ENCODE measurements at places on chromosomes 5 and 9.

DNA sequence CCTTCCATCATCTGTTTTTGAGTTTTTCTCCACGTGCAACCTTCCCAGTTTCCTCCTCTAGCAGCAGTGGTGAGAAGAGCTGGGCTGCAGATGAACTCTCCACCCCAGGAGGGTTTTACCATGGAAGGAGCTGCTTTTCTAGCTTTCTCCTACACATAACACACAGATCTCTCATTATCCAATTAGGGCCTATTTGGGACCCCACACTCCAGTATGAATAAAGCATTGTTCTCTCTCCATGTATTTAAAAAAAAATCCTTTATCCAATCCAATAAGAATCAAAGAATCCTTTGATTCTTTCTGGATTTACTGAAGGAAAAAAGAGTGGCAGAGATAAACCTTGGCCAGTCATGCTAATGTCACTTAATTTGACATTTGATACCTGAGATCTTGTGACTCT lies 31.6 kb upstream of the NAA35 start:
- no peak for DNase-seq

- DNase-seq: peak; percentile 50
These were observed 34.5 kb upstream of the SPARC start for GRCh38 chr5:151721087-151721646.

DNA sequence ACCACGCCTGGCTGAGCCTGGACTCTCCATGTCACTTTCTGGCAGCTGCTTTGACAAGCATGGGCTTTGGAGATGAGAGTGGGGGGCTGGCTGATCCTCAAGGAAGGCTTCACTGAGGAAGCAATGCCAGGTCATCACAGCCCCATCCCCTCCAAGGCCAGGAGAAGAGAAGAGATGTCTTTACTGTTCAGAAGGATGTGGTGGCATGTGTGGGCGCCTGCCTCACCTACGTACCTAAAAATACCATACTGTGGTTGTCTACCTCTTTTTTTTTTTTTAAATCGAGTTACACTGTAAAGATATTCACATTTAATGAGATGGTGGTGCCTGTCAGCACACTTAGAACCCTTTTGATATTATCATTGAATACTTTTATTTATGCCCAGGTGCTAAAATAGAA lies 26.4 kb upstream of the CTNNA1 start:
- no peak for DNase-seq

DNA sequence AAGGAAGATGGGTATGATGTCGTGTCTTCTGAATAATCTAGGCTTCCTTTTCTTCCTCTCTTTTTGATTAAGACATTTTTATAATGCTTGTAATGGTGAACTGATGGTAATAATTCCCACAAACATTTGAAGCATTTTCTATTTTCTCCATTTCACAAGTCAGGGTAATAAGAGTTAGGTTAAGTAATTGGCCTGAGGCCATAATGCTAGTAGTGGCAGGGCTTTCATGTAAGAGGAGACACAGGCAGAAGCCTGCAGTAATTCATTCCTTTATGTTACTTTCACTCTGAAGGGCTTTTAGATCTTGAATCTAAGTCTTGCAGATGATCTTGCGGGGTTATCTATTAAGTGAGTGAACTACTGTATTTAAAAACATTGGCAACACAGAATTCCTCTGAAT lies 374.9 kb downstream of the MAT2B start:
- no peak for DNase-seq

- no peak for DNase-seq
These were observed 9.1 kb downstream of the MAMDC2 start for GRCh38 chr9:70052768-70053167.

GRCh38 chr5:120740989-120741388 lies 276.9 kb downstream of the PRR16 start:
- DNase-seq: no peak

- no peak for DNase-seq
These were observed 25.0 kb downstream of the SGTB start for GRCh38 chr5:65696892-65697291.

DNA sequence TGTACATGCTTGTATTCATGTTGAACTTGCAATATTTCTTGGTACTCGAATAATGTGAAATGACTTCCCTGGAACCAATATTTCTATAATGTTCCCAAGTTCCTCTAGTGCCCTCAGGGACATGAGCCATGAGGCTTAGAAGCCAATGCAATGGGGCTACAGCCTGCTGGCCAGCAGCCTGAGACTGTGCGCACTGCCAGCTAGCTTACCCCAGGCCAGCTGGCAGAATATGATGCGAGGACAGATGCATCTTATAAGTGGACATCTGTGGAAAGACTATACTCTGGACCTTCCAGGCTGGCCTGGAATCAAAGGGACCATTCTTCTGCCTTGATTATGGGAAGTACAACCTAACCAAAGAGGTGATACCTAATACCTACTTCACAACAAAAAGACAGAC lies 1862.0 kb upstream of the ACO1 start:
- no peak for DNase-seq

GRCh38 chr5:15065091-15065490 lies 193.5 kb upstream of the ANKH start:
- no peak for DNase-seq

DNA sequence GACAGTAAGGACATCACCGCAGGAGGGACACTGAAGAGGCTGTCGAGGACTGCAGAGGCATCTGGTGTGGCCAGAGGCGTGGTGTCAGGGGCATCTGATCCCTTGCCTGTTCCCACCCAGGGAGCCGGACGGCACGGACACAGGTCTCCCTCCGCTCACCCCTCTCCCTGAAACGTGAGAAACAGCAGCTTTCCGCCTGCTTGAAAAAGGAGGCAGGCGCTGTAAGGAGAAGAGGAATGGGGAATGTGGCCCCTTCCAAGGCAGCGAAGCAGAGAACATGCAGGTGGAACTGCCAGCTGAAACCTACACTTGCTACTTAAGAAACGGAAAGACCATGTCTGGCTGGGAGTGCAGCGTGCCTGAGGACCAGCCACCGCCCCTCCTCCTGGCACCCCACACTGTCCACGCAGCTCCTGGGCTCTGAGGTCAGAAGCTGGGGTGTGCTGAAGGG lies 176.2 kb downstream of the GAPVD1 start:
- DNase-seq: no peak

DNA sequence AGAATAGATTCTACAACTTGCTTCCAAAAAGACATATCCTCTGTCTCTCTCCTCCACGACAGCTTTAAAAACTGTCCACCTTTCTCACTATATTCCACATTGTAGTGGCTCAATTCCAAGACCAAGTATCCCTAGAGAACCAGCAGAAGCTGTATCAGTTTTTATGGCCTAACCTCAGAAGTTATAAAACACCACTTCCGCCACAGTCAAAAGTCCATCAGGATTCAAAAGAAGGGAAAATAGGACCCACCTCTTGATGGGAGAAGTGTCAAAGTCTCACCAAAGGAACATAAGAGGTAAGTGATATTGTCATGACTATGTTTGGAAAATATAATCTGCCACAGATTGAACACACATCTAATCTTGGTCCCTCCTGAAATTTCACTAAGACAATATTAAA lies 299.2 kb upstream of the RGMB start:
- DNase-seq: no peak

- no peak for DNase-seq
These were observed 17.6 kb downstream of the NREP start for GRCh38 chr5:111739416-111739815.

DNA sequence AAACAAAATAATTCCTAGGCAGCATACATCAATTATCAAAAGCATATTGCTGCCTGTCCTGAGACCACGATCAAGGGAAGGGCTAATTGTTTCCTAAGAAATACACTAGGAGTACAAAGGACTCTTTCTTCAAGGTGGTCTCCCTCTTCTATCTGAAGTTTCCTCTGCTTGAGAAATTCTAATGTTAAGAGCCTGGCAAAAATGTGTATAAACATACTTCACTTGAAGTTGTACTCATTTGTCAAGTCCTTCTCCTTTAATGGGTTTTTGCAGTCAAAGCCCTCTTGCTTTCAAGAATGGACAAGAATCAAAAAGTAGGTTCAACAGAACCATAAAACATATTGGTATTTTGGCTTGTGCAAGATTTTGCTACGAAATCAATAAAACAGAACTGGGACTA lies 31.1 kb downstream of the UBTD2 start:
- DNase-seq: no peak

- no peak for DNase-seq
These were observed 168.8 kb downstream of the GABBR2 start for GRCh38 chr9:98539954-98540353.

DNA sequence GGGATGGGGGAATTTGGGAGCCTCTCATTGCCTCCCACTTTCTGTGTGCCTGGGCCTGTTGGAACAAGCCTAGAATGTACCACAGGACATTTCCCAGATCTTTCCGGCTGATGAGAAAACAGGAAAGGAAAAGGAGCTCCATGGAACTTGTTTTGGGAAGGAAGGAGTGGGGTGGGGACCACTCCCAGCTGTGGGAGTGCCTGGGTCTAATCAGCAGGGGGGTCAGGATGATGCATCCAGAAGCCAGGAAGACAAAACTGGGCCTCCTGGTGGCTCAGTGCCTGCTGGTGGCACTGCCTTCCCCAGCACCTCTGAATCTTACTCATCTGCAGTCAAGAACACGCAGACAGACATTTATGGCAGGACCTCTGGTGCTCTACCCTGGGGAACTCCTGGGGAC lies 2.8 kb downstream of the SMIM33 start:
- DNase-seq: peak; percentile 56

DNA sequence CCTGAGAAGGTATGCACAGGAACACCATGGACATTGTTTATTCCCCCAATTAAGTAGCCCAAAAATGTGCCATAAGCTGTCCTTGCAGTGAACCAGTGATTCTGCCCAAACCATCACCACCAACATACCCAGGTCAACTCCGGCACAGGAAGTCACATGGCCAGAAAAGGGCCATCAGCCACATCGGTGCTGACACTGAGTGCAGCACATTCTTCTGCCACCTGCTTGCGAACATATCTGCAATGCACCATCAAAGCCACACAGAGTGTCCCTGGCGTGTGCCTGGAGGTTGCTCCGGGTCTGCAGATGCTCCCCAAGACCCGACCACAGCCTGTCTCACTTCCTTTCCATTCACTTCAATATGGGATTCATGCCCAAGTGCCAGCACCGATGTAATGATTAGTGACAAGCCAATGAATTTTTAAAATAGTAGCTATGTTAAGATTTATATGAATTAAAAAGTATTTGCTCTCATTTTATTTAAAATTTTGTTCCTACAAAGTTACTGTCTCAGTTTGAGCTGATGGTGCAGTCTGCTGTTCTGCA lies 37.6 kb downstream of the SYK start:
- no peak for DNase-seq

GRCh38 chr5:115458003-115458409 lies 86.6 kb downstream of the FEM1C start:
- DNase-seq: peak; percentile 61

DNA sequence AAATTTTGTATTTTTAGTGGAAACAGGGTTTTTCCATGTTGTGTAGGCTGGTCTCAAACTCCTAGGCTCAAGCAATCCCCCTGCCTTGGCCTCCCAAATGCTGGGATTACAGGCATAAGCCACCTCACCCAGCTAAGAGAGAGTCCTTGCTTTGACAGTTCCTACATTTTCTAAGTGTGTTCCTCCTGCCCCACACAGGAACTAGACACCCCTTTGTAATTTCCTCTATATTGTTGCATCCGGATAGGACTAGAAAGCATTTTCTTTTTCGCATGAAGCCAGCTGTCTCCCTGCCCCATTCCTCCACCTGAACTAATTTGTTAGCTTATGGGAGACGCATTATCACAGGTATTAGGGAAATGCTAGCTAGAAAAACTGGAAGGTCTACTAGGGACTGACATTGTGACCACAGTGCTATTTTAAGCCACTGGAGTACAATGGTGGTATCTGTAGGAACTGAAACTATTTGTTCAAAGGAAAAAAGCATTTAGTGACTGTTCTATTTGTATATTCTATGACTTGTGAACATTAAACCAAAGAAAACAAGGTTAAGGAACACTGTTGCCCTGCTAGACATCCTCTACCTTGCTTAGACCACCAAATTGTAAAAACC lies 214.1 kb downstream of the SMARCA2 start:
- no peak for DNase-seq

DNA sequence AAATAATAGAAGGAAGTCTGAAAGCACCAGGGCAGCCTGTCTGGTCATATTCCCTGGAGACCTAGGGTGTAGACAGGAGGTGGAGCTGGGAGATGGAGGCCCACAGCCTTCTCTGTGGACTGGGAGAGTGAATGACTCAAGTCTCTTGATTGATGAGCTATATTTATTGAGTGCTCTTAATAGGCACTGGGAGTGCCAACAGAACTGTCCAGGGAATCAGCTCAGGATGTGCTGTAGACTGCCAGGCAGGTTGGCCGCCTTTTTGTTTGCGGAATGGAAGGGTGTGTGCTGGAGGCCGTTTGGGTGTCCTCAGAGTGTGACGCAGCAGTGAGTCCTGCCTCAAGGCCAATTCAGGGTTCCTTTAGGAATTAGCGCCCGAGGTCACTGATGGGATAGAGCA lies 33.4 kb upstream of the POMT1 start:
- no peak for DNase-seq

DNA sequence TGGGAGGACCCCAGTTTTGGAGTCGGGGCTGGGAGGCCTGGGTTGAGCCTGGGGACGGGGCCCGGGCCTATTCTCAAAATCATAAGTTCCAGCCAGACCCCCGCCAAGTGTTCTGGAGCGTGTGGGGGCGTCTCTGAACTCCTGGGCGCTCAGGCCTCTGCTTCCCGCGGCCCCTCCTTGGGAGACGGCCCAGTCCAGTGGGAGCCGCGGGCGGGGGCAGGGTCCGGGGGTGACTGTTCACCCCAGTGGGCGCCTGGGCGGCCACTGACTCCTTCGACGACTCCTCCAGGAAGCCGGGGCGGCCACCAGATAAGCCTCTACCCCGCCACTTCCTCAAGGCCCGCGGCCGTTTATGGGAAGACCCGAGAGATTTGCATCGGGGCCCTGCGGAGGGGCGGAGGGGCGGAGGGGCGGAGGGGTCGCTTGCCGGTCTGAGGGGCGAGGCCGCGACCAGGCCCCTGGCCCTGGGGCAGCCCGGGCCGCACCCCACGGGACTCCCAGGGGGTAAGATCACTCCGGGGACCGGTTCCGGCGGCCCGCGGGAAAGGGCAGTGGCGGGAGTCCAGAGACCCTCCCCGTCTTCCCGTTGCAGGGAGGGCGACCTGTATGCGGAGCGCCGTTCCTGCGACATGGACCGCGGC lies 655 bp downstream of the TOR4A start:
- peak; percentile 84 for DNase-seq

GRCh38 chr9:129567842-129568559 lies 52.9 kb downstream of the C9orf50 start:
- DNase-seq: peak; percentile 88
